ENCODE measurements at places on chromosomes 7 and 10. TPM values are rescaled to one million over a fixed set of nuclear protein-coding genes. Genes with fewer than 3 reads are reported as not detected.

DNA sequence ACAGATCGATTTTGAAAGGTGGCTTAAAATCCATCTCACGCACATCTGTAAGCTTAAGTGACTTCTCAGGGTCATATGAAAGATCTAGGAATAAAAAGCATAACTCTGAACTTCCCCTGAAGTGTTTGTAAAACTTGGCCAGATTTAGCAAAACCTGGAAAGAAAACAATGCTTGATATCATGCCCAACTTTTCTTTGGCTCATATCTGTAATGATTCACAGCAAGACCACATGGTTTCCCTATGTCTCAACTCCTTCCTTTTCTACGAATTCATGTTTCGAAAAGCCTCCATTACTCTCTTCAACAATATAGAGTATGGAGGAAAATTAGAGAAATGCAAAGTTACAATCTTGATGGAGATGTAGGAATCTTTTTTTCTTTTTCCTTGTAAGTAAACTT is 20.1 kb upstream of the CABCOCO1 start:
- no peak for DNase-seq

DNA sequence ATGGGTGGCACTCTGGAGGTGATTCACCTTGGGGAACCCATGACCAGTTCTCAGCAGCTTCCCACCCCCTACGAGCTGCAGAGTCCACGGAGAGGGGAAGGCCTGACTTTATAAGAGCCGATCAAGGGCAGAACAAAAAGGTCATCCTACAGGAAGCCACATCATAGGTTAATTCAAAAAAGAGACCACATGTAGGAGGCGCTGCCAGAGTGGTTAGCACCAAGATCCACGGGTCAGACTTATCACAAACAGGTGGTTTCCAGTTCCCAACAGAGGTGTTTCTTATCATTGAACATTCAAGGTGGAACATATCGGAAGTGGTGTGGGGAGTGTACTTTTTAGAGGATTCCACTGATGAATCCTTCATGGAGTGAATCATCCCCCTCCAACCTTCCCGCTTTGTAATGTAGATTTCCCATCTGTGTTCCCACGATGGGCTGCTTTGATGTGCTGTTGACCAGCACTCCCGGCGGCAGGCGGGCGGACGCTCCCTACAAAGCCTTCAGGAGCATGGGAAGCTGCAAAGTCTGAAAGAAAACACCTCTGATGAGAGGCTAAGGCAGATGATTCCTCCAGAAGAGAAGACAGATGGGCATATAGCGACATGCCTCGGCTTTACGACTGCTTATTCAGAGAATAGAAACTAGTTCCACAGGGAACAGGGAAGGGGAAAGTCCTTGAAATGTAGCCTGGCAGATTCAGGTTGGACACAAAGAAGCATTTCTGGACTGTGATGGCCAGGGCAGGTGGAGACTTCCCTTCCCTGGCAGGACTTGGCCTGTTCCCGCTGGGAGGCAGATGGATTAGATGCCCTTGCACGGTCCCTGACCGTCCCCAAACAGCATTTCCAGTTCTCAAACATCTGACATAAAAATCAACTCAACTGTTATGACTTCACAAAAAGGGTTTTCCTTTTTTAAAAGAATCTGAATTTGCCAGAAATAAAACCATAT is 66.5 kb downstream of the AFAP1L2 start:
- DNase-seq = no peak

GRCh38 chr7:47194516-47195057 is 387.3 kb downstream of the TNS3 start:
- DNase-seq = no peak

The CLRN3 gene
- polyA plus RNA-seq = 6.3 TPM

DNA sequence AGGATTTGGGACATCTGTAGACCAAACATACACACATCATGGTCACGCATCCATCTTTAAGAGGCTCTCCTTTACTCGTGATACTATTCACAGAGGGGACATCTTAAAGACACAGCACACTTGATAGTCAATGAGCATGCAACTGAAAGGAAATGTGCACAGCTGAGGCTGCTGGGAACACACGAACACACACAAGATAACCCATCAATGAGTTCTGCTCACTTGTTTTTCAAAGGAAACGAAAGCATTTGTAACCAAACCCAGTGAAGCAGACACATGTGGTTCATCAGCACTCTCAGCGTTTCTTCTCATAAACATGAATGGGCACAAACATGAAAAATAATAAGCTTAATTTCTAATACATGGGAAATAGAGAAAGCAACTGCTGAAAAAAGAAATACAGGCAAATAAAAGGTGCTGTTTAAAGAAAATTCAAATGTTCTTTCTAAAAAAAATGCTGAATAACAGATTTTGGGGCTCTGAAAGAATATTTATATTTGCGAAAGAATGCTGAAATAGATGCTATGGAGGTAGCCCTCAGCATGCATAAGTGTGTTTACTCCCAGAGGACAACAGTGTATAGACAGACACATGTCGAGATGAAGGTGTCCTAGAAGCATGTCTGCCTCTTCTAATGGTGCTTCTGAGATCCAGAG is 59.7 kb upstream of the LAMB4 start:
- no peak for DNase-seq
